ENCODE measurements at places on chromosomes 5 and 9.

DNA sequence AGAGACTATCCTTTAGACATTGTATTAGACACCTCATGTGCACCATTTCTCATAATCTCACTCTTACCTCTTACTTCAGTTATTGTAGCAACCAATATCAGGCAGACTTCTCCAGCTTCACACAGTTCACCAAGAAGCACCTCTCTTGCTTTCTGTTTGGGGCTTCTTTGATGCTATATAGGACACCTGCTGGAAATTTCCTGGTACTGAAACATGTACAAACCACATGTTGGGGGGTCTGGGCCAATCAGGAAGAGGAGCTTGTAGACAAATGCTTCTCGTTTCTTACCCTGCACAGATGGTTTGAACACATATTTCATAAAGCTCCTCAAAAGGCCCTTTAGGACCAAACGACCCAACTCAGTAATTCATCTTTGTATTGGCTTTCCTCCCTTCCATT is 212.1 kb downstream of the IZUMO3 start:
- no peak for DNase-seq

DNA sequence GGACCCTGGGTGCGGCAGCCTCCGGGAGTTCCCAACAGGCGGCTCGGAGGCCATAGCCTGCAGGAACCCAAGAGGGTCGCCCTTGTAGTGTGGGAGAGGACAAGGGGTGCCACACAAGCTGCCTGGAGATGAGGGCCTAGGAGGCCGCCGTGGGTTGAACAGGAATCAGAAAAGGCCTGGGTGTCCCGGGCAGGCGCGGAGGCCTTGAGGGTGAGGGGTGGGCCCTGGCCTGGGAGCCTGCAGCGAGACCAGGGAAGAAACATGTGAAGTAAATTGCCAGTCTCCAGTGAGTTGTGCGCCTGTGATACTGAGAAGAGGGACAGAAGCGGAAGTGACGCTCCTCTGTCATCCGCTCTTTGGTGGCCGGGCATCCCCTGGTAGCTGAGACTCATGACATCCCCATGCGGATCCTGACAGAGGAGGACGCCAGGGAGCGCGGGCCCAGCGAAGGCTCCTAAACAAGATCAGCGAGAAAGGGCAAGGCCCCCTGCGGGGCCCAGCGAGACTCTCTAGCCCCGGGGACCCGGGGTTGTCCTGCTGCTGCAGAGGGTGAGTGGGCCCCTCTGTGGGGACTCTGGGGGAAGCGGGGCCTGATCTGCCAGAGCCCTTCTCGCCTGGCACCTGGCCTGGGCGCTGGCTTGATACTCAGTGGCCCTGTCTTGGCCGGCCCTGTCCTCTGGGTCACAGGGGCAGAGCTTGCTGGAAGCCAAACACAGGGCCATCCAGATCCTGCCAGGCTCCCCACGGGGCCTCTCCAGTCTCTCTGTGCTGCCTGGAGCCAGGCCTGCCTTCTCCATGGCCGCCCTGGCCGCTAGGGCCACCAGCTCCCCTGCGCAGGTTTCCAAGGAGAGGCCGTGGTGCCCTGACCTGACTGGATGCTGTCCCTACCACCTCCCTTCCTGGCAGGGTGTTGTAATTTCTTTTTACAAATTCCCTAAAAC is 788.4 kb downstream of the TLE4 start:
- no peak for DNase-seq

DNA sequence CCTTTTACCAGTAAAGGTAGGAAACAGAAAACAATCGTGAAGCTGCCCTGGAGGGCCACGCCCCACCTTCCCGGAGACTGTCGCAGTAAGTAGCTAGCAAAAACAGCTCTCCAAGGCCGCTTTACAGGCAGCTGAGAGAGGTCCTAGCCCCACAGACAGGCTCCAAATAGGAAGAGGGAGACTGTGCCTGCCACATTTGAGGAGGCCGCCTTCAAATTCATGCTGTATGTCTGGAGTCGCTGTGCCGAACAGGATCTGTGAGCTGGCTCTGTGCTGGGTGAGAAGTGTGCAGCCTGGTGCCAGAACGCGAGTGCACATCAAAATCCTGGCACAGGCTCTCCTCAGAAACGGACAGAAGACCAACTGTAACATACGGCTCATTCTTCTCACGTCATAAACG is 582.2 kb downstream of the CETN3 start:
- DNase-seq: no peak

DNA sequence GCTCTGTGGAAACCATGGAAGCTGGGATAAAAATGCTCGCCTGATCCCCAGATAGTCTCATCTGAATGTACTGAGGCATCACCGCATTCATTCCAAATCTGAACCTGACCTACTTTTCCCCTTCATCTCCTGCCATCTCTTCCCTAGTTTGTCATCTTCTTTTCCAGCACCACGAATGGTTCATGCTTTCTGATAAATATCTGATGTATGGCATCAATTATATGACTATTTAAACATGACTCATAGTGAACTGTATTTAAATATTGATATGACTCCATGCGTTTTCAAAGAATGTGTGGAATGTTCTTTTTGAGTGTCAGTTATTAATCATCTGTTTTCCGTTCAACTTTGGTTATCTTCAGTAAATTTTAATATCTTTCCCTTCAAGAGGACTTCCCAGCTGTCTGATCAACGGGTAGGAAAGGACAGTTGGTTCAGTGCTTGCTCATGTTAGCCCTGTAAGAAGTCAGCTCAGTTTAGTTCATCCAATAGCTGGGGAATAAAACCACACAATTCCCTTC is 21.1 kb downstream of the BASP1 start:
- no peak for DNase-seq

DNA sequence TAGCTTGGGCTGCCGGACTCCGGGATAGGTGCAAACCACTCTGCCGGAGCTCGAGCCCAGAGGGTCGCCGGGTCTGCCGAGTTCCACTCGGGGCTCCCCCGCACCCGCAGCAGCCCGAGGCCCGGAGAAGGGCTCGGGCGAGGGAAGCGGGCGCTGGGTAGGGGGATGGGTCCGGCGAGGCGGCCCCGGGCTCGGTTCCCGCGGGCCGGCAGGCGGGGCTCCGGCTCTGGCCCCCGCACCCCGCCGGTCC is 507 bp downstream of the RICTOR start:
- no peak for DNase-seq

DNA sequence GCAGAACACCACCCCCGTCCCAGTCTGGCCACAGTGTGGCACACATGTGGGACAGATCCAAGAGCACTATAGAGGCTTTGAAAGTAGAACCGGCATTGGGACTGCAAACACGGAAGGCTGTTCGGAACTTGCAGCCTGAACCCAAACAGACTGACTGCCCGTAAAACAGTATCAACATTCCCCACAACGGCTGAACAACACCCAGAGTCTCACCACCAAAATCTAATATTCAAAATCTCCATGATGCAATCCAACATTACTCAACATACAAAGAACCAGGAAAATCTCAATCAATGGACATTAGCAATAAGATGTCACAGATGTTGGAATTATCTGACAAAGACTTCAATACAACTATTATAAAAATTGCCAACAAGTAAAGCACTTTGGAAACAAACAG is 82.3 kb downstream of the ROR2 start:
- DNase-seq: no peak

Data from activated B cell treated with CpG ODN at 0.5 μM for 24 hours (primary cell).